ENCODE measurements at places on chromosomes 2 and 18.

- no peak for DNase-seq
These were observed 71.8 kb upstream of the RAB12 start for GRCh38 chr18:8537400-8537799.

DNA sequence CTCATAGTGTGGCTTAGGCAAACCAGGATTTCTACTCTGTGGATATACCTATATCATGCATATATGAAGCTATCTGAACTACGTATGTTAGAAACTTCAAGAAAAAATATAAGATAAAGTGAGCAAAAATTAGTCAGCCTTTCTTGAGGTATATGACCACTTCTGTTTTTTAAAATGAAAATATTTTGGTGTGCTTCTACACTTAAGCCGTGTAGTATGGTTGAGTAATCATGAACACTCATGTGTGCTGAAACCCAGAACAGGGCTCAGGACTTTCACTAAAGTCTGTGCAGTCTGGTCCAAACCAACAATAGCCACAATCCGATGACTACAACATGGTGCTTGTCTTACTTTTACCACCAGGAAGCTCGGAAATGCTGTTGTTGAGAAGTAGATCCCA lies 48.9 kb upstream of the TMEM177 start:
- no peak for DNase-seq

GRCh38 chr2:221205103-221205673 lies 366.9 kb downstream of the EPHA4 start:
- no peak for DNase-seq

DNA sequence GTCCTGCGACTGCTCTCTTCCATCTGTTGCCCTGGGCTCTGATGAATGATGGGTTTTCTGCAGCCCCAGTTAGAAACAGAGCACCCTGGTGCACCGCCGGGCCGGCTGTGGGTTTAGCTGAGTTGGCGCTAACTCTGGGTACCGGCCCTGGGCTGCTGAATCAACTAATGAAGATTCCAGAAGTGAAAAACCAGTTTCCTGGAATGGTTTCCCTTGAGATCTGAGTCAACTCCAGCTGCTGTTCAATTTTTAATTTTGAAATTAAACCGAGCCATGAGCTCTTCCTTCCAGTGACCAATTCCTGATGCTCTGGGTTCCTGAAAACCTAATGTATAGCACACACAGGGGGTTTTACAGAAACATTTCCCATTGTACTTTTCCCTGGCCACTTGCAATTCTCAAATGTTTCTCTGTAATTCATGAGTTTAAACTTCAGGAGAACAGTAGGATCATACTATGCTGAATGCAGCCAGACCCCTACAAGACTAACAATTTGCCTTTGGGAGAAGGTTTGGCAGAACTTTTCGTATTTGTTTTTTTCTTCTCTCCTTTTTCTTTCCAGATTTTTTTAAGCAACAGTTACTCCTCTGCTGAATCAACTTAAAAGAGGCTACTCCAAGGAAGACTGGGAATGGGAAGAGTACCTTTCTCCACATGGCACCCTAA lies 5.5 kb downstream of the COL6A3 start:
- no peak for DNase-seq

GRCh38 chr18:7358989-7359726 lies 128.3 kb downstream of the LRRC30 start:
- no peak for DNase-seq

GRCh38 chr2:215314896-215315295 lies 3.0 kb downstream of the ATIC start:
- DNase-seq: no peak

- no peak for DNase-seq
These were observed 273.7 kb downstream of the SLC4A3 start for GRCh38 chr2:219901155-219901554.

- no peak for DNase-seq
These were observed 4.4 kb downstream of the DNMT3A start for GRCh38 chr2:25337276-25337675.

GRCh38 chr2:157466764-157467163 lies 22.9 kb upstream of the CYTIP start:
- no peak for DNase-seq

- DNase-seq: no peak
These were observed 307 bp upstream of the DUSP11 start for GRCh38 chr2:73780237-73780582.

DNA sequence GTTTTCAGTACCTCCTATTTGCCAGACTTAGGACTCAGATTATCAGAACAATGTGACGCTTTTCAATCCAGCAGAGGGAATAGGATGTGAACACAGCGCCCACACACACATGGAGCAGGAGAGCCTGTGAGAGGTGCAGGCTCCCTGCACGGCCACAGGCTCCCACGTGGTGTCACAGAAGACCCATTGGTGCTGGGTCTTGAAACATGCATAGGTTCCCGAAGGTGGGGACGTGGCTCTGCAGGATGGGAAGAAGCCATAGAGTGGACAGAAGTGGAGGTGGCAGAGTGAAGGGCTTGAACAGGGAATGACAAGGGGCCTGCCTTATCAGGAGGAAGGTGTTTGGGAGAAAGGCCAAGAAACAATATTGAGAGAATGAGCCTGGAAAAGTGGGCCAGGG lies 78.5 kb upstream of the BCL2L11 start:
- DNase-seq: no peak

DNA sequence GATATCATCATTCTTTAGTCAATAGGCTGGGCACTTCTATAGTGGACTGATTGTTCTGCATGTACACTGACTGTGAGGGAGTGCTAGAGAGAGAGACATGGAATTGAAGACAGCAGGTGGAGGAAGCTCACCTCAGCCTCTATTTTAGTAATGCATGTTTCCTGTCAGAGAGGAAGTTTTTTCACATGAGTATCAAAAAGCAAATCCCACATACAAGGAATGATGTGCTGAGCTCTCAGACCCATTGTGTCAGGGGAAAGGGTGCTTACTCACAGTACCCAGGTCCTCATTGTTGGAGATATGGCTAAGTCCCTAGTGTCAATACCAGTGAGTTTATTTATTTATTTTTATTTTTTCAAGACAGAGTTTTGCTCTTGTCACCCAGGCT lies 9.9 kb upstream of the CDK15 start:
- DNase-seq: no peak

GRCh38 chr18:11429876-11430275 lies 179.5 kb upstream of the SLC35G4 start:
- no peak for DNase-seq

GRCh38 chr2:43331422-43331821 lies 105.0 kb upstream of the ZFP36L2 start:
- no peak for DNase-seq

GRCh38 chr2:25310965-25311864 lies 30.5 kb downstream of the DNMT3A start:
- DNase-seq: no peak

DNA sequence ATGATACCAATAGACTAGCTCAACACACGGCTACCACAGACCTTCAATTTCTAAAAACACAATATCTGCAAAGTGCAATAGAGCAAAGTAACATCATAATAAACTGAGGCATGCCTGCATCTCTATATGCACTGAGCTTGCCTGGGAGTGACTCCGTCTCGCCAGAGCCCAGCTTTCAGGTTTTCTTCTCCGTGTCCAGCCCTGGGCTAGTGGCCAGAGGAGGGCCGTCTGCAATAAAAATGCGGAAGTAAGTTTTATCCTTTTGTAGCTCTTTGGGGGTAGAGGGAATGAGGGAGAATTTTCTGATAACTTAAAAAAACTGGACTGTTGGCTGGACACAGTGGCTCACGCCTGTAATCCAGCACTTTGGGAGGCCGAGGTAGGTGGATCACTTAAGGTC lies 41.0 kb upstream of the GPR17 start:
- DNase-seq: no peak

DNA sequence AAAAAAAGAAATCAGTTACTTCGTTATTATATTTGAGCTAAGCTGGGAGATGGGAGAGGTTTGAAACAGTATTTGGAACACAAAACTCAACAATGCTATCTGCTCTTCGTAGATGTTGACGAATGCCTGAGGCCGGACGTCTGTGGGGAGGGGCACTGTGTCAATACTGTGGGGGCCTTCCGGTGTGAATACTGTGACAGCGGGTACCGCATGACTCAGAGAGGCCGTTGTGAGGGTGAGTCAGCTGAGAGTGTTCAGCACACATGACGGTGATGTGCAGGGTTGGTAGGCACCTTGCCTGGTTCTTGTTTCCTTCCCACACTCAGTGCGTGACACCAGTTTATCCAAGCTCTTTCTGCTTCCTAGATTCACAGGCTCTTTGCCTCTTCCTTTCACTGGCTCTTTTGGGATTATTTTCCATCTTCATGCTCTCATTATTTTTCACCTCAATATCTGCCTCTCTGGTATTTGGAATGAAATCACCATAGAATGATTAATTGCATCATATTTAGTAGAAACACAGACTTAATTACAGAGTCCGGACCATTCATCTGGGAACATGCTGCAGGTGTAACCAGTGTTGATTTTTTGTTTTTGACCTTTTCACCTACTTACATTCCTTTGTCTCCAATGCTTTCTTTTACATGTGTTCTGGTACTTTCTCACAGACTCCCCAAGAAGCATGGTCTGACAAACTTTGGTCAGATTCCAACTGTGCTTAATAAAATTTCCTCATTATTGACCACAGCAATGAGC lies 200.6 kb upstream of the RASGRP3 start:
- no peak for DNase-seq

DNA sequence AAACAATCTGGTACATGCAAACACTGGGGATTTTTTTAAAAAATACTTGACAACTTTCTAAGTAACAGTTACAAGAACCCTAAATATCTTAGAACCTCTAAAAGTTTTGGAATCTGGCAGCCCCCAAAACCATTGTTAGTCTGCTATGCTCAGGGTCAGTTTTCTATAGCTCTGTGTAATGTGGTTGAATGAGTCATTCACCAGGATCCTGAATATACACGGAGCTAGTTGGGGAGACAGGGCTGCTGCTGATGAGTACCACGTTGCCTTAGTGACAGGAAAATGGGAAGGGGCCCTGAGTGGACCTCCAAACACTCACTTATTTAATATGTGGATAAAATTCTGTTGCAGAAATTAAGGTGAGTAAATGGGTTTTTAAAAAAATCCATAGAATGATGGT lies 36.9 kb upstream of the TANC1 start:
- DNase-seq: no peak

- DNase-seq: no peak
These were observed 6.2 kb downstream of the RNU2-63P start for GRCh38 chr2:88010136-88010535.

- DNase-seq: no peak
These were observed 3.3 kb downstream of the BAZ2B start for GRCh38 chr2:159613091-159613490.

DNA sequence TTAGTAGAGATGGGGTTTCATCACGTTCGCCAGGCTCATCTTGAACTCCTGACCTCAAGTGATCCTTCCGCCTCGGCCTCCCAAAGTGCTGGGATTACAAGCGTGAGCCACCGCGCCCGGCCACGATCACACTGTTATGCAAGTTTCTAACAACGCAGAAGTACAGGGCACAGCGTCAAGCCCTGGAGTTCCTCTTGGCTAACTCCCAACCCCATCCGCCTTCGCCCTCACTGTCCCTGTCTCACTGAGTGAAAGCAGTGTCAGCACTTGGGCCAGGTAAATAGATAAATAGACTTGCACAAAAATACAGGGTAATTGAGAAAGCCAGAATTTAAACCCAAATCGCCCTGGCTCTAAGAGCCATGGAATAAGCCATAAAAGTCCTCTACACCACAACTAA lies 111.7 kb downstream of the ACVR1 start:
- DNase-seq: no peak

GRCh38 chr2:150644298-150645067 lies 157.0 kb upstream of the RND3 start:
- no peak for DNase-seq

DNA sequence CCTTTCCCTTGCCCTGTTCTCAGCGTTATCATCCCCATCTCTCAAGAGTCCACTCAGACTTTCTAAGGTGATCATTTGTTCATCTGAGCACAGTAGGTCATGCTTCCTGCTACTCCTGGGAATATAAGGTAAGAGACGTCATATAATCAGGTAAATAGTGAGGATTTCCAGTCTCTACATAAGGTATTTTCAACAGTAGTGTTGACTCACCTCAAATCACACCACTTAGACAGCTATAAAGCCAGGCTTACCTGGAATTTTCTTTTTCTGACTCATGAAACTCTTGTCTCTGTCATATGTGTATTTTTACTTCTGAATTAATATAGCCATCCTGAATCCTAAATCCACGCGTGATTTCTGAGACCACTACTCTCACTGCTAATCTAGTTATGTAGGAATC lies 443.2 kb downstream of the ARHGAP15 start:
- DNase-seq: no peak

- DNase-seq: no peak
These were observed 67.2 kb upstream of the ATL2 start for GRCh38 chr2:38444247-38444646.

- DNase-seq: no peak
These were observed 12.0 kb upstream of the E2F6 start for GRCh38 chr2:11477994-11478393.

All from GM12891 (cell line).